ENCODE measurements at places on chromosomes 7 and 10.

DNA sequence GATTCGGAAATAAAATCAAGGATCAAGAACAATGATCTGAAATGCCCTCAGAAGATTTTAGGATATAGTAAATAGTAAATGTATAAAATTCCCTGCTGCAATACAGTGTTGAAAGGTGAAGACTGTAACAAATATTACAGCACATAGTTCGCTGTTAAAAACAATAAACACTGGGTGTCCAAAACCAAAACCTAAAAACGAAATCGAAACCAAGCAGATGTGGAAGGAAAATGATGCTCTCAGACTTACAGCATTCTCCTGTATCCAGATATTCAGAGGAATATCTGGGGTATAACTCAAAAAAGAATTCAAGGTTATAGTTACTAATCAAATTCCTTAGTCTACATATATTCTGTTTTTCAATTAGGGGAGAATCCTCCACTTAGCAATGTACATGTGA is 708.1 kb upstream of the PCDH15 start:
- DNase-seq: no peak

DNA sequence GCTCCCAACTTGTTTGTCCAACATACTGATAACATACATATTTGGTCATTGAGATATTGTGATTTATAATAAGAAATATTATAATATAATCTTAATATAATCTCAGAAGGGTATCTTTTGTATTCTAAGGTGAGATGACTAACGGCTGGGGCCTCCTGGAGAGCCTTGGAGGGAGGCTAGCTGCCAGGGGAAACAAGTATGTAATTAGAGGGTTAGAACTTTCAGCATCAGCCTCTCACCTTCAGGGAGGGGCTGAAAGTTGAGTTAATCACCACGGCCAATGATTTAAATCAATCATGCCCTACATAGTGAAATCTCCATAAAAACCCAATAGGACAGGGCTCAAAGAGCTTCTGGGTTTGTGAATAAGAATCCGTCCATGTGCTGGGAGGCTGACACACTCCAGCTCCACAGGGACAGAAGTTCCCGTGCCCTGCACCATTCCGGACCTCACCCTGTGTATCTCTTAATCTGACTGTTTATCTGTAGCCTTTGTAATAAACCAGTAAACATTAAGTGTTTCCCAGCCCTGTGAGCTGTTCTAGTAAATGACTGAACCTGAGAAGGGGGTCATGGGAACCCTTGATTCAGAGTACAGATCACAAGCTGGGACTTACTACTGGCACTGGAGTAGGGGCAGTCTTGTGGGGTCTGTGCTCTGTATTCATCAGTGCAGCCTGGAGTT is 86.3 kb upstream of the STEAP1B start:
- DNase-seq: no peak

- DNase-seq: no peak
Measured at GRCh38 chr7:16638282-16639280, 7.0 kb downstream of the ANKMY2 start.

DNA sequence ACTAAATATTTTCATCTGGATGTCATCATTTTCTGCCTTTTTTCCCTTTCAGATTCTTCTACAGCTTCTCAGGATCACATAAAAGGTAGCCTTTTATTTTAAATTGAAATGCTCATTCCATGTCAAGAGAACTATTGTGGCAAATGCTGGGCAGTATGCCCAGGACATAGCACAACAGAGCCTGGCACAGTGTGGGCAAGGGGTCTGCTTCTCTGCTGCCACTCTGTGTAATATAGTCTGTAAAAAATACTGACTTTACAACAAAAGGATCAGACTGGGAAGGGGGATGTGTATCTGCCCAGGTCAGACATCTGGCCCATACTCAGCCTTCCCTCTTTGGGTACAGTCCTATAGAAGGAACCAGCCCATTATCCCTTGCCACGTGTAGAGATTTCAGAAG is 62.7 kb downstream of the CUZD1 start:
- DNase-seq: peak; percentile 50

- DNase-seq: no peak
Measured at GRCh38 chr7:15764851-15765382, 78.4 kb upstream of the MEOX2 start.

GRCh38 chr10:28060031-28060607 is 61.2 kb upstream of the ODAD2 start:
- DNase-seq: no peak

- DNase-seq: no peak
Measured at GRCh38 chr7:142770661-142771352, at the start of gene PRSS2. Gene PRSS2, plus strand, starts transcription at chr7:142770970. Its CDS starts 13 bp downstream, at chr7:142770983.
